Temporal lobe (tissue), 4 donors: ENCODE measurements at places on chromosomes 12 and 14. TPM values are rescaled to one million over a fixed set of nuclear protein-coding genes. Genes with fewer than 3 reads are reported as not detected.

Gene FOXA1
- total RNA-seq = not detected

Gene RD3L
- total RNA-seq = not detected

Gene PLEKHG7
- not detected for total RNA-seq

Gene HOXC10
- not detected for total RNA-seq

Gene OASL
- under 0.01 TPM for total RNA-seq

Gene NGB
- total RNA-seq = 4.9 TPM

Gene KRT78
- not detected for total RNA-seq

Gene UNG
- 21.1 TPM for total RNA-seq

Gene GALNT6
- total RNA-seq = 0.49 TPM

Gene TOMM20L
- not detected for total RNA-seq

Gene DTX1
- total RNA-seq = 34.9 TPM

Gene CD69
- total RNA-seq = 0.25 TPM

Gene POP5
- total RNA-seq = 18.9 TPM

Gene ARHGDIB
- 9.3 TPM for total RNA-seq

Gene KCNJ8
- total RNA-seq = 4.2 TPM

Gene PRB3
- total RNA-seq = not detected

Gene PLBD1
- 0.98 TPM for total RNA-seq

Gene NUDT4
- total RNA-seq = 93.4 TPM

Gene HSPA2
- total RNA-seq = 6.4 TPM

Gene ASB2
- not detected for total RNA-seq

Gene METAP2
- 48.9 TPM for total RNA-seq

Gene SLC7A7
- 1.5 TPM for total RNA-seq
